ENCODE measurements at places on chromosomes 3 and 15.
A peak's percentile ranks its signal among the peaks of the same experiment; 100 is the strongest.

DNA sequence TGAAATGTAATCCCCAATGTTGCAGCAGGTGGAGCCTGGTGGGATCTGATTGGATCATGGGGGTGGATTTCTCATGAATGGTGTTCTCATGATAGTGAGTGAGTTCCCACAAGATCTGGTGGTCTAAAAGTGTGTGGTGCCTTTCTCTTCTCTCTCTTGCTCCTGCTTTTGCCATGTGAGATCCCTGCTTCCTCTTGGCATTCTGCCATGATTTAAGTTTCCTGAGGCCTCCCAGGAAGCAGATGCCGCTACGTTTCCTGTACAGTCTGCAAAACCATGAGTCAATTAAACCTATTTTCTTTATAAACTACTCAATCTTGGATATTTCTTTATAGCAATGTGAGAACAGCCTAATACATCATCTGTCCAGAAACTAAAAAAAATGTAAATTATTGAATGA lies 298.3 kb downstream of the MEX3B start:
- DNase-seq = no peak

DNA sequence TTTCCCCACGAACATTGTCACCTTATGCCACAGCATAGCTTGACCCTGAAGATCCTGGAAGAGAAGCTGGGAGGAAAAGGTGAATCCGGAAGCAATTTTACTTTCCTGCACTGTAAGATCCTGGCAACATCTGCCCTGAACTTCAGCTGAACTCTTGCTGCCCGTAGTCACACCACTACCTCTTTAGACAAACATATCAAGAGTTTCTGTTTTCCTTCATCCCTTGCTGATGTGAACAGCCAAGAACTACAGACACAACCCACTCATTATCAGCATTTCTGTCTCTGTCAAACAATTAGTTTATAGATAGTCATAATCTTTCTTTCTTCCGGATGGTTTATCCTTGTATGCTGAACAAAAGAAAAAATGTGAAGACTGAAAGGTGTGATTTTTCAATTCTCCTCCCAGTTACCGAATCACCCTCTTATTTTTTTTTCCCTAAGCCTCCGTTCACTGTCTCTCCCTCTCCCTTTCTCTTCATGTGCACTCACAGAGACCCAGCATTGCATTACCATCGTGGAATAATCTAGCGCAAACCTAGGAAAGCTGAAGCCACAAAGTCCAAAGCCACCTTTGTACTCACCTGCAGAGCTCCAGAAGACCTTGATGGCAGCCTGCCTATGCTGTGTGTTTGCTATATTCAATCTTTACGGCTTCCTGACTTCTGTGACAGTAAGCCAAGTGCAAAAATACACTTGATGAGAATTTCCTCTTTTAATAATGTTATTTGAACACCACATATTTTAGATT lies 229.2 kb downstream of the CDIN1 start:
- DNase-seq = no peak

DNA sequence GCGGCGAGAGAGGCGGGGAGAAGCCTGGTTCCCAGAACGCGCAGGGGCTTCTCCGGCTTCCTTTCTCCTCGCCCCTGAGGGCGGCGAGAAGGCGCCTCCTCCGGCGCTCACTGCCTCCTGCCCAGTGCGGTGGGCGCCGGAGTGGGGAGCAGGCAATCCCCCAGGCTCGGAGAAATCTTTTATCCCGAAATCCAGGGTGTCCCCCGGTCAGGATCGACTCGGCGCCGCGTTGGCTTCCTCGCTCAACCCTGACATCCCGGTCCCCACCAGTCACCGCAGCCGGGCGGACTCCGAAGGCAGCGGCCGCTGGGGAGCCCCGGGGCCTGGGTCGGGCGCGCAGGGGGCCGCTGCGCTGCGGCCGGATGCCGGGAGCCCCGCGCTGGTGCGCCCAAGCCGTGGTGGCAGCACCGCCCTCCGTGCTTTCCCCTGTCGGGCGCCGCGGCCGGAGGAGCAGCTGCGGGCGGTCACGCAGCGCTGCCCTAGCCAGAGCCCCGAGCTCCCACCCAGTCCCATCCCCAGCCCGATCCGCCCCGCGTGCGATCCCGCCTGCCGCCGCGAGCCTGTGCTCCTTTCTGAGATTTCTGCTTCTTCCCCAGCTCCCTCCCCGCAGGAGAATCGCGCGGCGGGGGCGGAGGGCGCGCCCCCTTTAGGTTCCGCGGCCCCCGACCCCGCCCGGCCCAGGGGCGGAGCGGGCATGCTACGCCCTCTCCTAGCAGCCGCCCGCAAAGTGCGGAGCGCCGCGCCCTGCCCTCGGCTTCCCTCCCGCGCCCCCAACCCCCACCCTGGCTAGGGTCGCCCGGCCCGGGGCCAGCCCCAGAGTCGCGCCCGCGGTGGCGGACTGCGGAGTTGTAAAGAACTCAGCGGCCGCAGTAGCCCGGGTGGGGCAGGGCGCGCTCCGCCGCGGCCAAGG lies 683 bp upstream of the CACNA2D3 start:
- no peak for DNase-seq

GRCh38 chr15:31606931-31607497 lies 280.4 kb downstream of the KLF13 start:
- no peak for DNase-seq

- DNase-seq = no peak
Measured at GRCh38 chr3:18238332-18238731, 186.8 kb downstream of the SATB1 start.

DNA sequence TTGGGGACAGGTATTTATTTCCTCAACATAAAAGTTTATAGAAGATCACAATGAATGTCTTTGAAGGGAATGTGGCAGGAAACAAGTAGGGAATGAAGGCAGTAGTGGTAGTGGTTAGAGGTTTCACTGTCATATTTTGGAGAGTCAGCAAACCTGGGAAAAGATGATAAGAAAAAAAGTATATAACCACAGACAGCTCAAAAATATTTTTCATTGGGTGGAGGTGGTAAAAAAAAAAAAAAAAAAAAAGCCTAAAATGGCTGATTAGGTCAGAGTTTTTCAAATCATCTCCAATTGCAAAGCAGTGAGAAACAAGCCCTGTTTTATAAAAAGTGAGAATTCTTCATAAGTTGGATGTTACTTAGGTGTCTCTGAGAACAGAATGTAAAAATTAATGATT lies 400.0 kb downstream of the LSAMP start:
- DNase-seq = no peak

DNA sequence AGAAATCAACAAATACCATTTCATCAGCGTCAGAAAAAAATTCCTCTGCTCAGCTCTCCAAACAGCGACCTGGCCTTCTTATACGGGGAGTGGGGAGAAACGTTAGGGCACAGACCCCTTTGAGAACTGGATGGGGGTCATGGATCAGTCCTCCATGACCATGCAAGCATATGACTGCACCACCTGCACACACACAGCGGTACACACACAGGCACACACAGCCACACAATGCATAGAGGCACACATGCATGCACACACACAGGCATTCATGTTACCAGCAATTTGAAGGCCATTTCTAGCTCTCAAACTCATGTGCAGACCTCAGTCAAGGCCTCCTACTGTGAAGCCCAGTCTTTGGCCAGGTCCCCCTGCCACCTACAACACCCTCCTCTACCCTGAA lies 50.2 kb downstream of the SLC41A3 start:
- no peak for DNase-seq

DNA sequence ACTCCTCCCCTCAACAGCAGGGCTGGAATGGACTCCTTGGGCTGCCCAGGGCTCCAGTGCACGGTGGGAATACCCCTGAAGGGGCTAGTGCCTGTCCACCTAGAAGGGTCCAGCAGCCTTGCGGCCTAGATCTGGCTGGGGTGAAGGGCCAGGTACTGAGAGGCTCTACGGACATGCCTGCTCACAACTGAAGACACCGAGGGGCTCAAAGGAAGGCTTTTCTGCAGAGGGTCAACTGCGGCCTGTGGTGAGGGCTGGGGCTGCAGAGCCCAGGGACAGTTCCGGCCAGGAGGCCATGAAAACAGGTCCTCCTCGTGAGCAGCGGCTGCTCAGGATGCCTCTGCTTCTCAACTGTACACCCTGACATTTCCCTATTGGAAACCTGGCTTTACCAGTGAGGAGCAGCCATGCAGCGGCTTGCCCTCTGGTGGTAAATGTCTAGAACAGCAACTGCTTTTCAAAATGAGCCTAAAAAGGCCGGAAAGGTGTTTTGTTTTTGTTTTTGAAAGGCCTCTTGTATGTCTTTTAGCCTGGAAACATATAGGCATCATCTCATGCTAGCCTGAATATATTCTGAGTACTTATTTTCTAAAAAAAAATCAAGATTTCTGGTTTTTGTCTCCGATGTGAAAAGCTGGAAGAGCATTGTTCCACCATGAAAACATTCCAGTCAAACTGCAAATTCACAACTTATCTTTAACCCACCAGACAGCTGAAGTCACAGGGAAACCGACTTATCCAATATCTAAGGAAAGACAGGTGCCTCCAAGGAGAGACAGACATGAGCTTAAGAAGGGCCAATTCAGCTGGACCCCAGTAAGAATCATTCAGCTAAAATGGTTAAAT lies 163.4 kb downstream of the KLF13 start:
- DNase-seq = peak; percentile 56

DNA sequence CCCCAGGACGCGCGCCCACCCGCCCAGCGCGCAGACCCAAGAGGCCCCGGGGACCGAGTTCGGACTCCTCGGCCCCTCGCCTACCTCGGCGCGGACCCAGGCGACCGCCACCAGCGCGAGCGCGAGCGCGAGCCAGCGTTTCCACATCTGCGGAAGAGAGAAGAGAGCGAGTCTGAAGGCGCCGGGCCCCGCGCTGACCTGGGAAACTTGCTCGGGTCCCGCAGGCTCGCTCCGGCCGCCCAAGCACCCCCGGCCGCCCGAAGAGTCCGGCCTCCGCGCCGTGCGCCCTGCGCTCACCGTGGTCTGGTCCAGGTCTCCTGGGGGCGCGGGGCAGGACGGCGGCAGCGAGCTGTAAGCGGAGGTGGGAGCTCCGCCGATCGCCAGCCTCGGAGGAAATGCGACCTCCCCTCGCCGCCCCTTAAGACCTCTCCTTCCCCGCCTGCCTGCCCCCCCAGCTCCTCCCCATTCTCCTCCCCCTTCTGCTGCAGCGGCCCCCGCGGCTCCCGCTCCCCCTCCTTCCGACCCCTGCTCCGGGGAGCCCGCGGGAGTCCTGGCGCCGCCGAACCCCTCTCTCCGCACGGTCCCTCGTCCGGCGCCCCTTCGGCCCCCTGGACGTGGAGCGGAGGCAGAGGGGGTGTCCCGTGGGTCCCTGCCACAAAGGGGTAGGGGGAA lies at the start of gene FSTL1:
TSS of gene FSTL1 (minus strand) at position 393 of the 672 bp plus-strand sequence. CDS start at position 147, 246 bp downstream.
- peak; percentile 86 for DNase-seq

- no peak for DNase-seq
Measured at GRCh38 chr15:77557144-77557543, 75.6 kb downstream of the LINGO1 start.

DNA sequence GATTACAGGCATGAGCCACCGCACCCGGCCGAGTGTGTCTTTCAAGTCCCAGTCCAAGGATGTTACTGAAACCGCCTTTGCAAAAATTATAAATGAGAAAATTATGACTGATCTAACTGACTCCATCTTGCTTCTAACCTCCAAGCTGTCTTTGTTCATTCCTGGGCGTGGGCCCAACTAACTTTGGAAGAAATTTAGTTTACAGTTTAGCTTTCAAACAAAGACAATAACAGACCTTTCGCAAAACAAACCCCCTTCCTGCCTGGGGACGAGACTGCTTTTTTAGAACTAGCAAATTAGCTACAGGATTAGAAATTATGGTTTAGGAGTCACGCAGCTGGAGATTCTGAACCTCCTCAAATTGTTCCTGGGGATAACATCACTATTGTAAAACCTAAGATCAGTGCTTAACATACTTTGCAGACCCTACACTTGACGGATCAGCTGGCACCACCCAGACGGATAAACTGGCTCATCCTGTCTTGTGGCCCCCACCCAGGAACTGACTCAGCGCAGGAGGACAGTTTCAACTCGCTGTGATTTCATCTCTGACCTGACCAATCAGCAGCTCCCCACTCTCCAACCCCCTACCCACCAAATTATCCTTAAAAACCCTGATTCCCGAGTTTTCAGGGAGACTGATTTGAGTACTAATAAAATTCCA lies 23.8 kb downstream of the NANOGP8 start:
- no peak for DNase-seq

- DNase-seq = no peak
Measured at GRCh38 chr3:29363110-29363509, 82.2 kb downstream of the RBMS3 start.

GRCh38 chr15:58393241-58393662 lies 38.5 kb upstream of the LIPC start:
- no peak for DNase-seq

GRCh38 chr15:78840661-78841375 lies 29.6 kb upstream of the ADAMTS7 start:
- no peak for DNase-seq

DNA sequence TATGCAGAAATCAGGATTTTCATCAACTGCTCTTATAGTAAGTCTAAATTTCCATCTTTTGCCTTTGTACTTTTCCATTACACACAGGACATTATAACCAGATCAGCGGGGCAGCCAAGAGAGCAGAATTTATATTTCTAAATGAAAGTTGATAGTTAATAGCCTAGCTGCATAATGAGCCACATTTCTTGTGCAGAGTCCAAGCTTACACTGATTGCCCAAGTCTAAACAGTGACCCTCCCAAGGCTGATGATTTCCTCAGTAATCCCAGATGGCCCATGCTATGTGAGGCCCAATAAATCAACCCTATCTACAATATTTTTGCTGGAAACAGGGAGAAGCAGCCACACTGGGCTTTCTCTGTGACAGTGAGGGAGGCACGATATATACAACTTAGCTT lies 475.8 kb upstream of the KCNMB2 start:
- no peak for DNase-seq

GRCh38 chr3:183802989-183803388 lies 22.4 kb downstream of the MAP6D1 start:
- no peak for DNase-seq

DNA sequence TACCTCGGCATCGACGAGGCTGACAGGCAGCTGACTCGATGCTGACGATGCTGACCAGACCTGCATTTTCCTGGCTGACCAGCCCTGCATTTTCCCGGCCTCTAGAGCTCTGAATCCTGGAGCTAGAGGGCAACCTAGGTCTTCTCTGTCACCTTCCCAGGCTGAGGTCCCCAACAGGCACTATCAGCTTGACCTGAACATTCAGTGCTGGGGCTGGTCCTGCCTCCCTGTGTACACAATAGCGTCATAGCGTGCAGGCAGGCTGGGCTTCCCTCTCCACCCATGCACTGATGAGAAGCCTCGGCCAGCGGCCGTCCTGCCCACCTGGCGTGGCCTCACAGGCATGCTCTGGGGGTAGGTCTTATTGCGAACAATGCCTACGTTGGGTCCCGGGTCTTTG lies 62.3 kb upstream of the SNRPA1 start:
- DNase-seq = peak; percentile 38

GRCh38 chr15:26232691-26233090 lies 369.6 kb upstream of the ATP10A start:
- no peak for DNase-seq
